ENCODE measurements at places on chromosomes 11 and 22.

- DNase-seq, result no peak
These were observed 3901.6 kb upstream of the OR11H1 start for GRCh38 chr22:11626422-11626773.

- no peak for DNase-seq
These were observed 8.3 kb upstream of the MS4A6E start for GRCh38 chr11:60318726-60319125.

DNA sequence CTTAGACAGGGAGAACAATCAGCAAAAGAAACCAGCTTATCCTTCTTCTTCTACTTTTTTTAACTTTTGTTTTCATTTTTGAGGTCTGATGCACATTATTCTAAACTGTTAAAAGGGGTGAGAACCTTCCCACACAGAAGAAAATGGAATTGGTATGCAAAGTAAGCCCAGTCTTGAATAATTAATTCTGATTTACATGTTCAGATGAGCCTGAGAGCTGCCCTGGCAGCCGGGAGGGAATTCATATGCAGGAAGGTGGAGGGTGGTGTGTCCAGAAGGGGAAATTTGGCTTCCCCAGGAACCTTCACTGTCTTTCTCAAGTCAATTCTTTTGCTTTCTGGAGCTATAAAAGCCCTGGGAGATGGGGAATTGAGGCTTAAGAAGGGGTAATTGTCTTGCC lies 181.0 kb downstream of the INSC start:
- DNase-seq, result no peak

DNA sequence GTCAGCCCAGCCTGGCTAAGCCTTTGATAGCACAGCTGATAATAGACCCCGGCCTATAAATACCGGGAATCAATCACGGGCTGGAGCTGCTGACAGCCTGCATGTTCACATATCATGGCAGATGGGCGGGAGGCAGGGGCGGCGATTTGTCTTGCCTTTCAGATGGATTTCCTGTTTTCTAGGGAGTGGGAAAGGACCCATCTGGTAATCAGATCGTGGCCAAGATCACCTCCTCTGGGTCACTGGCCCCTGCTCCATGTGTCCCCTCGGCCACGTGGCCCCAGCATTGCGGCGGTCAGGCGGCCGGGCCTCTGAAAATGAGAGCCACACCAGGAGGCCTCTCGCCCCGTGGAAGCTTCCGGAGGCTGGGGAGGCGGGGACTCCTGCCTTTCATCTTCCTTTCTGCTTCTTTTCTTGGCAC lies 36.6 kb downstream of the SMIM38 start:
- DNase-seq, result no peak

- DNase-seq, result no peak
These were observed 23.8 kb downstream of the POU2AF2 start for GRCh38 chr11:111269146-111269868.

- DNase-seq, result no peak
These were observed 81.0 kb downstream of the BUD13 start for GRCh38 chr11:116691771-116692177.

- no peak for DNase-seq
These were observed 47.5 kb upstream of the ME3 start for GRCh38 chr11:86719781-86720463.

- DNase-seq, result no peak
These were observed 1.7 kb upstream of the CAVIN3 start for GRCh38 chr11:6321961-6322362.

DNA sequence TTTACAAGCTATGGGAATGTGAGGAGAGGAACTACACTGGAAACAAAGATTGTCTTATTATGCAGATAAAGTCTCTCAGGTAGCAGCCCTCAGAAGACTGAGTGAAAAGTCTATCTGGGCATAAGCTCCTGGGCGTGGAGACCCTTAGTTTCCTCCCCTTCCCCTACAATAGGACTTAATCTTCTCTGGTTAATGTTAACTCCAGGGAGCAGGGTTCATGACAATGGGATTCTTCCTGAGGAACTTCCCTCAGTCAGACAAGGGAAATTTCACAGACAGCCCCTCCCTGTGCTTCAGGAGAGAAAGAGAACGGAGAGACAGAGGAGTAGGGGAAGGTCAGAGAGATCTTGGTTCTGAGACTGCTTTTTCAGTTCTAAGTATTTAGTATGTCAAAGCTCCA lies 1428.6 kb downstream of the LRRC4C start:
- DNase-seq, result no peak

Measured in stimulated activated CD4-positive, alpha-beta T cell treated with anti-CD3 and anti-CD28 coated beads, Interleukin-1b, Interleukin-23, amount 100 ng/mL, for 1 hour (primary cell).